ENCODE measurements at places on chromosomes 1 and 21.

- DNase-seq = no peak
Observed at GRCh38 chr1:23149114-23149513, 19.5 kb downstream of the LUZP1 start.

GRCh38 chr1:13900583-13900982 is 200.6 kb downstream of the PRDM2 start:
- no peak for DNase-seq

DNA sequence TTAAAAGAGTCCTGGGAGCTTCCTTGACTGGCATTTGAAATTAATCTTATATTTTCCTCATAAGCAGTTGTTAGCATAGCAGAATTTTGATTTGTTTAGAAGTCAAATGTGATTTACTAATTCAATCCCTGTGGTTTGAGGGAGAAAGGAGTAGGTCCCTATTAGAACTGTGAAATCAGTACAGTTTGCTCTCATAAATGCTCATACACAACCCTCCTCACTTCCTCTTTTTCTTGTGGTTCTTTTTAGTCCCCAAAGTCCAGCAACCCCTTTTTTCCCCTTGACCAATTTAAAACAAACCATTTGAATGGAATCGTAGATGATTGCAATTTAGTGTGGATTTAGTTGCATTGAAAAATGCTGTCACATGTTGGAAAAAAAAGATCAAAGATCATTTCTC is 9.2 kb upstream of the IFI44 start:
- no peak for DNase-seq

DNA sequence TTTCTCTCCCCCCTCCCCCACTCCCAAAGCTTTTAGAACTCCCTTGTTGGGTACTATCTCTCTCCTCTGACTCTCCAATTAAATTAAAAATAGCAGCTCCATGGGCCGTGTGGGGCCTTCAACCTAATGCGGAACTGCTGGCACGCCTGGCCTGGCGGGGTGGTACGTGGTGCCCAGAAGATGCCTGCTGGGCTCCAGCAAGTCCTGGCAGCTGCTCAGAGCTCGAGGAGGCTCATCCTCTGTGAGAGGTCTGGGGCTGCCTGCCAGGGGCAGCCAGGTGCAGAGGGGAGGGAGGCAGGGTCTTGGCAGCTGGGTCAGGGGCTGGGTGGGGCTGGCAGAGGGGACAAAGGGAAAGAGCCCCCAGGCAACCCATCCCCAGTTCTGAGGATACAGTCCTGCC is 74.4 kb downstream of the ACTL8 start:
- DNase-seq = no peak

DNA sequence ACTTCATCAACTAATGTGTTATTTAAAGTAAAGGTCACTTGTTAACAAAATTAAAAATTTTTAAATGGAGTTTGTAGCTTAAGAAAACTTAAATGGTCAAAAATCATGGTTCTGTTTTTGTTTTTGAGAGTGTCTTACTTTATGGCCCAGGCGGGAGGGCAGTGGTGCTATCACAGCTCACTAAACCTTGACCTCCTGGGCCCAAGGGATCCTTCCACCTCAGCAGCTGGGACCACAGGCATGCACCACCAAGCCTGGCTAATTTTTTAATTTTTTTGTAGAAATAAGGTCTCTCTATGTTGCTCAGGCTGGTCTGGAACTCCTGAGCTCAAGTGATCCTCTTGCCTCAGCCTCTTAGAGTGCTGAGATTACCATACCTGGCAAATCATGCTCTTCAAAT is 111.4 kb downstream of the MAST2 start:
- no peak for DNase-seq

GRCh38 chr1:167777269-167777650 is 55.5 kb downstream of the MPZL1 start:
- DNase-seq = no peak

DNA sequence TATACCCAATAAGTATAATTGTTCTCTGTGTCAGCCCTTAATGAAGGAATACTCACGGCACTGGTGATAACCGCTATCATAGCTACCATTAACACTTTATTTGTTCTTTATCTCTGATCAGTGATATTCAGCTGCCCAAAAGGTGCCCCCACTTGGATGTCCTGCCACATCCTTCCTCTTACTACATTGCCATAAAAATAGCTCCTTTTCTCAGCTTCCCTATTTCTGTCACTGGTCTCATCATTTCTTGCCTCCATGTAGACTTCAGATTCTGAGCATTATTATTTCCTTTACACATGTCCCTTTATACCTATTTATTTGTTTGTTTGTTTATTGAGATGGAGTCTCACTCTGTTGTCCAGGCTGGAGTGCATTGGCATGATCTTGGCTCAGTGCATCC is 2.7 kb upstream of the RAB29 start:
- DNase-seq = no peak

DNA sequence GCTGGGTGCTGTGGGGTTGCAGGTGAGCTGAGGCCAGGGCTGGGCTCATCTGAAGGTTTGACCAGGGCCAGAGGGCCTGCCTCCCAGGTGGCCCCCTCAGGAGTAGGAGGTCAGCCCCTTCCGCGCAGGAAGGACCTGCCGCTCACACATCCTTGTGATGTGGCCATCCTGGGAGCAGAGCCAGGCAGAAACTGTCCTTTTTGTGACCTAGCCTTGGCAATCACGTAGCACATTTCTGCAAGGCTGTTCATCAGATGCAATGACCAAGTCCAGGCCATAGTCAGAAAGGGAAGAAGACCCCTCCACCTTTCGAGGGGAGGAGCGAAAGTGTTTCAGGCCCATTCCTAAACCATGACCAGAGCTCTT is 55.5 kb upstream of the TRAPPC10 start:
- no peak for DNase-seq

DNA sequence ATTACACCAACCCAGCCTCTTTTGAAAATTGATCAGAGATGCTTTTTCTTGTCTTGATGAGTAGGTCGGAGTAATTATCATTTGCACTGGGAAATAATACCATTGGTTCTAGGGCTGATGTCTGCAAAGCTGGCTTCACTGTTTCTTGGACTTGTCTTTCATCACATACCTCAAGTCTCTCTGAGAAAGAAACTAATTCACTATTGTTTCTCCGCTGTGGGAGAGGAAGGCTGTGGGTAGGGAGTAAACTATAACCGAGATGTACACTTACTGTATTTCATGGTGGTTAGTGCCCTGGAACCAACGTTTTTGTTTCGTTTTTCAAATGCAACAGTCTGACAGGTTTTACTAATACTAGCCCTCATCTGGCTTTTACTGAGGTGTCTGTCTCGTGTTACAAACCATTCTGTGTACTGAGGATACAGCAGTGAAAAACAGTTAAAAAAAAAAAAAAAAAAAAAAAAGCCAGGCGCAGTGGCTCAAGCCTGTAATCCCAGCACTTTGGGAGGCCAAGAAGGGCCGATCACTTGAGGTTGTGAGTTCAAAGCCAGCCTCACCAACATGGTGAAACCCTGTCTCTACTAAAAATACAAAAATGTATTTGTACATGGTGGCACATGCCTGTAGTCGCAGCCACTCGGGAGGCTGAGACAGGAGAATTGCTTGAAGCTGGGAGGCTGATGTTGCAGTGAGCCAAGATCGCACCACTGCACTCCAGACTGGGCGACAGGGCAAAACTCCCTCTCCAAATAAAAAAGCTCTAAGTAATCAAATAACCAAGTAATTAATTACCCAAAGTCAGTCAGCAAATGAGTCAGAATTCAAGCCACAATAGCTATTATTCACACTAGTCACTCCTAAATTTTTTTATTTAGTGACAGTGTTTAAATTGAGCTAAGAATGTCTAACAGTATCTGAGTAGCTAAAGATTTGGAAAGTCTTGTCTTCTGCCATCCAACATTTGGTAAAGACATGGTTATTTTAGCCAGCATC is 23.3 kb downstream of the TOMM20 start:
- DNase-seq = peak; percentile 38

GRCh38 chr1:30670240-30671060 is 52.9 kb downstream of the MATN1 start:
- DNase-seq = no peak

- DNase-seq = no peak
Observed at GRCh38 chr1:166908942-166909341, 32.9 kb upstream of the TADA1 start.

DNA sequence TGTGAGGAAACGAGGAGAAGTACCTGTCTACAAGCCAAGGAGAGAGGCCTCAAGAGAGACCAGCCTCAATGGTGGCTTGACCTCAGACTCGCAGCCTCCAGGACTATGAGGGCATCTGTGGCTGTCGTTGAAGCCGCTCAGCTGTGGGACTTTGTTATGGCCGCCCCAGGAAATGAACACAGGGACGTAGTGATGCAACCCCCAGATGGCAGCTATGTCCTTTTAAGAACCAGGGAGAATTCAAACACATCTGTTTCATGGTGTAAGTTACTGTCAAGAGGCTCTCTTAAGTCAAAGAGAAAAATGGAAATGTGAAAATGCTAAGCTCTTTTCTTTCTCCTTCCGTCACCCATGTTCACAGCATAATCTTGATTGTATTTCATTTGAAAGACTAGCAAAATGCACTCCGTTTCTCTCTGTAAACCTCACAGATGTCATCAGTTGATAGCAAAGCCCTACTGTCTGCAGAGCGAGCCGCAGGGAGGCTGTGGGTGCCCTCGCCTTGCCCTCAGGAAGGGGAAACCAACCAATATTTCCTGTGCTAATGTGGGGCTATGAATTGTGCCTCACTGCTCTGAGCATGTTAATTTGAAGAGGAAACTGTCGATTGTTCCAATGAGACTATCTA is 21.3 kb downstream of the UBASH3A start:
- peak; percentile 63 for DNase-seq

DNA sequence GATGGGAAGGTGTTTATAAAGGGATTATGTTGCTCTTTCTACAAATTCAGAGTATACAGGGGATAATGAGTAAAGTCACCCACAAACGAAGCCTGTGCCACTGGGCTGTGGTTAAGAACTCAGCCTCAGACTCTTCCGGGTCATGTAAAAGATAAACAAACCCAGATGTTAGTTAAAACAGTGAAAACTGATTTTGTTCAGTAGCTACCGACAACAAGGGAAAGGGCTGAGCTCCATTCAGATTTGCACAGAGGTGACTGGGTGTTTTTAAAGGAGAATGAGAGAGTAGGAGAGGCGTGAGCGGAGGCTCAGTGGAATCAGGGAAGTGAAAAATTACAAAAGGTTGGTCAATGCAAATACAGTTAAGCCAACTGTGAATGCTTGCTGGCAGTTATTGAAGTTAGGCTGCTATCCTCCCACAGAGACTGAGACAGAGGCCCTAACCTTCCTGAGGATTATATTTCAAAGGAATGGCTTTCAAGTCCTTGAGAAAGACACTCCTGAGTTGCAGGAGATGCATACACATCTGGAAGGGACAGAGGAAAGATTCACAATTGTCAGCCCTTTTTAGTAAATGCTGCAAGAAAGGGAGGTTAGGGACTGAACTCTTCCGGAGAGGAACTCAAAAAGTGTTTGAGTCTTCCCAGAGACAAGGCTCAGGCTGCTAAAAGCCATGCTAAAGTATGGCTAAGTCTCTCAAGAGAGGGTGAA is 29.9 kb upstream of the SAMD13 start:
- no peak for DNase-seq

Measured in CD4-positive, alpha-beta T cell (primary cell).